Femur (tissue), 1 donor: ENCODE measurements at places on chromosomes 16 and 17.

DNA sequence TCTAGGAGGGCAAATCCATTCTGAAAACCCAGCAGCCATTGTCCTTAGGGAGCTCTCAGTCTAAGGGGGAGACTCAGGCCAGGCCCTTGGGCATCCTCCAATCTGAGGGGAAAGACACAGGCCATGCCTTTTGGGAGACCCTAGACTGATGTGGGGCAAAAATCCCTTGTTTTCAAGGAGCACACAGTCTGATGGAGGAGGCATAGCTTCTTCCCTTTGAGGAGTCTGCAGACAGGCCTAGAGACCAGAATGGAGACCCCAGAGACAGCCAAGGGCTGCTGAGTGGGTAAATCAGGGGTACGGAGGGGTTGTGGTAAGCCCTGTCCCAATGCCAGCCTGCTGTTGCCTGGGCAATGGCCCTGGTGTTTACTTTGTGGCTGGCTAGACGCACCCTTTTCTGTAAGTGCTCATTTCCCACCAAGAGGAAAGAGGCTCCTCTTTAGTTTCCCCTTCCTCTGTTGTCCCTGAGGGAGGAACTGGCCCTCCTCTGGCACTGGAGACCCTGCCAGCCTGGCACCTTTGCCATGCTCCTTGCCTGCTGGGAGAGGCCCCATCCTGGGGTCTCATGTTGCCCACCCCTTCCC, 19.3 kb downstream of the ARHGAP23 start:
- DNase-seq, result peak; percentile 75

DNA sequence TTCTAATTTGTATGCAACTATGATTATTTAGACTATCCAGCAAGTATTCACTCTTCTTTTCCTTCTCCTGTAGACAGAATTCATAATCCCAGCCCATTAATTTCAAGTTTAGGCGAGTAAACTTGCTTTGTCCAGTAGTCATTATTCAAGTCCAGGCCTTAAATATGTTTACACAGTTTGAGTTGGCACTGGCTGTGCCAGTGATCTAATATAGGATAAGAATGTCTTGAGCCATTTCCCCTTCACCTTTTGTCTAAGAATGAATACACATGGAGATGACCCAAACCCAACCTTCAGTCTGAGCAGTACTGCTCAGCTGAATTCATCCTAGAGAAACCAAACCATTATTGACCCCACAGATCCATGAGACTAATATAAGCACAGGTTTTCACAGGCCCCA, 930.4 kb upstream of the CDH8 start:
- DNase-seq, result no peak

DNA sequence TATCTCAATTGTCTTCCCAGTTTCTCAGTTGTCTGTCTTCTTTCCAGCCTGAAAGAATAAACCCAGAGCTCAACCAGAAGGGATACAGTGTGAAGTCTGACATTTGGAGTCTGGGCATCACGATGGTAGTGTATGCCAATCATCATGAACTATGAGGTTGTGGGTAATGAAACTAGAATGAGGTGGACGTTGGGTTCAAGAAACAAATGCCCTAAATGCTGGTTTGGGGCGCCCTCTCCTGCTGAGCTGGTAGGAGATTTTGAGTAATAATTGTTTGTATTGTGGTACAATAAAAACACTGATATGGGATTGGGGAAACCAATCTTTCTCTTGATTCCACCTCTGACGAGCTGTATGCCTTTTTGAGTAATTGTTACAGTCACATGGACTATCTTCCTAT, 110.4 kb downstream of the MAP2K6 start:
- no peak for DNase-seq

DNA sequence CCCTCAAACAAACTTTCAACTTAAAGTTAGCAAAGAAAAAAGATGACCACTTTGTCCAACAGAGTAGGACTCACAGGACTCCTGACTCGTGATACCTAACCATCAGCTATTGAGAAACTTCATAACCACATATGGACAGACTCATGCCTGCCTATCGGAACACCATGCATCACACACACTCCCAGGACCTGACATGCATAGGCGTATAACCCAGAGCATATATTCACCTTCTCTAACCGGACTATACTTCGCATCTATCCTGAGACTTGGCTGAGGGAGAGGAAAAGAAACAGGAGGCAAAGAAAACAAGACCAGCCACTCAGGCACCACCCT, 2.2 kb downstream of the PIP4K2B start:
- DNase-seq, result no peak

DNA sequence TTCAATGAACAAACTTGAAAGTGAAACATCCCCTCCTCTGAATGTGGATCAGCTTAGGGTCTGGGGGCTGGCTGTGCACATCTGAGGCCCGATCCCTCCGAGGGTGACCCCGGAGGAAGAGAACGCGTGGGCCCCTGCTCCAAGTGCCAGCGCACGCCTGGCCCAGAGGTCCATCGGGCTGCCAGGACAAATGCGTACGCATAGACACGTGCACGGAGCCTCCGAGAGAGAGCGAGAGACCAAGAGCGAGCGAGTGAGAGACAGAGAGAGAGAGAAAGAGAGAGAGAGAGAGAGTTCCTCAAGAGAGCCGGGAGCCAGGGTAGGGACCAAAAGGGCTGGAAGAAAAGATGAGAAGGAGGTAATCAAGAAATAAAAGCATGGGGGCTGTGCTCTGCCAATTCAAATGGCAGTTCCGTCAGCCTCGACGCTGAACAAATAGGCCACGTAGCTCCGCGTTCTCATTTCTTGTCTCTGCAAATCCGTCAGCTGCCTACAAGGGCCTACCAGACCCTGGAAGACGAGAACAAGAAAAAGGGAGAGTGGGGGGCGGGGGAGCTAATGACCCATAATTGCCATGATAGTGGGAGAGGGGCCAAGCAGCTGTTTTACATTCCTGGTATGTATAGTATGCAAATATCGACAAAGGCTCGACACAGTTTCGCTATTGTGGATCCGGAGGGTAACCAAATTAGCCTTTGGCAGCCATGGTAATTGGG, 435.3 kb upstream of the ZFHX3 start:
- peak; percentile 46 for DNase-seq
